AG09309 (cell line): ENCODE measurements at places on chromosomes 12 and 14.

GRCh38 chr14:44041700-44042099 is 465.4 kb downstream of the FSCB start:
- DNase-seq: no peak

GRCh38 chr12:76449016-76449415 is 100.8 kb upstream of the BBS10 start:
- DNase-seq: no peak

DNA sequence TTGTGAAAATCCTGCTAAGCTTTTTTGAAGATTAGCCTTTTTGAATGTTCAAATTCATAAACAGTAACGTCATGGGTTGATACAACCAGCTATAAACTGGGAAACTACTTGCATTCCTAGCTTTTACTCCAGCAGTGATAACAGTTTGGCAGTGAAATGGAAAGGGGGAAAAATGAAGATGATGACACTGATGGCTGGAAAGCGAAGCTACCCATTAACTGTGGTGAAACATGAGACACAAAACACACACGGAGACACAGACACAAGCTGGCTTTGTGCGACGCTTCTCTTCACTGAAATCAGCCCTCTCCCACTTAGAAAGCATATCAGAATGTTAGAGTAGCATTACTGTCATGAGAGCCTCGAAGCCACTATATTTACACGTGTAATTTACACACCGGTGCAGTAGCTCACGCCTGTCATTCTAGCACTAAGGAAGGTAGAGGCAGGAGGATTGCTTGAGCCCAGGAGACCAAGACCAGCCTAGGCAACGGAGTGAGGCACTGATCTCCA is 15.7 kb downstream of the VPS37B start:
- DNase-seq: no peak

GRCh38 chr12:89707703-89708564 is 704 bp downstream of the ATP2B1 start:
- DNase-seq: no peak

DNA sequence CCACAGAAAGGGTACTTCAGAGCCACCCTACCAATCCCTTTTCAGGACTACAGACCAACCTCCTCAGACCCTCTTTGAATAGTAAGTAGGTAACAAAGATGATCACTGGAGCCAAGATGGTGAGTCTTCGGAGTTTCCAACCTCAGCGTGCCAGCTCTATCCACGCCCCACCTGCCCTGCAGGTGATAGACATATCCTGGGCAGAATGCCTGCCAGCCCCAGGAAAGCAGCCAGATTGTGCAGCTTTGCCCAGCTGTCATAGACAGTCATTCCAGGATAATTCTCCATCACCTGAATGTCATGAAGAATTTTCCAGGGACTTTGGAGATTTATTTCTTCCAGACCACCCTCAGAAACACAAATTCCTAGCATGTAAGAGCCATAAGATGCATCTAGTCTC is 434.4 kb downstream of the RGS6 start:
- no peak for DNase-seq

DNA sequence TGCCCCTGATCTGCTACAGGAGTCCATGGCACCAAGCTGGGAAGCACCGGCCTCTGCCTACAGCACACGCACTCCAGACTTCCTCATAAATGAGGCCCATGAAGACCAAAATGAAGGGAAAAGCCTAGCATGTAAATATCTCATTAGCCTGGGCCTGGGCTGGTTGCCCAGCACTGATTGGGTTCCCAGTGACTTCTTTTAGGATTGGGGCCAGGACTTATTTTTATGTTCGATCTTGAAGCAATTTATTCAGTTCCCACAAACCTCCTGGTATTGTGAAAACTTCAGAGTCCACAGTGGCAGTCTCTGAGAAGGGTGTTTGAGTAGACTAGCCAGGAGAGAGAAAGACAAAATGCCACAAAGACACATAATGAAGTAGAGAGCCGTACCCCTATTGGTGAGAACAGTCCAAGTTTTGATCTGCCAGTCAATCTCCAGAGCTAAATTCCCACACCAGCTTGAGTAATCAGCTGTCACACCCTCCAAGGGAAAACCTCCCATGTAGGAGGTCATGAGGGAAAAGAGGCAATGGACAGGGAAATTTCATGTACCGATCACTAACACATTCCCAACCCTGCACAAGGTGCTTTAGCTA is 78.2 kb downstream of the PHLDA1 start:
- peak; percentile 66 for DNase-seq

DNA sequence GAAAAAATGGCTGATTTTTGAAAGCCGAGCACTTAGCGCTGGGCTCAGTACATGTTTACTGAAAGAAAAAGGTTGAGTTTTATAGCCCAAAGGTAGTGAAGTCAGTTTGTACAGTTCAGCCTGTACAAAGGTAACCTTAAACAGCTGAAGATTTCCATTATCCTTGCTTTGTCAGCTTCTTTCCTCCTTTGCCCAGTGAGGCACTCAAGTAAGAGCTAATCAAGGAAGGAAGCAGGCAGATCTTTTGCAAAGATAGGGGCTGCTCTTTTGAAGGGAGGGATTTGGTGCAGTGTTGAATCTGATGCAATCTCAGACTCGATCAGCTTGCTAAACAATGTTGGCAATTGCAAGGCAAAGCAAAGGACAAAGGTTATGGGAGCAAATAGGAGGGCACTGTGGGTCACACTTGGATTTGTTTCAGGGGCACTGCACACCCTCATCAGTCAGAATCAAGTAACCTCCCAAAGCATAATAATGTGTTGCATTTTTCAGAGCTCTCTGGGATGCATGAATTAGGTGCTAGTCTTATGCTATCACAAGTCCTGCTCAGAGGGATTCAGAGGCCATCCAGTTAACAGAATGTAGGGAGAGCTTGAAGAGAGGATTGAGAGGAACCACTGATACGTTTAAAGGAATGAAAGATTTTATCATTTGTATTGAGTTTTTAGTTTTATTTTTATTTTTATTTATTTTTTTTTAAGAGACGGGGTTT is 44.4 kb downstream of the ANO6 start:
- no peak for DNase-seq

GRCh38 chr14:51283402-51284085 is 43.5 kb downstream of the TMX1 start:
- DNase-seq: peak; percentile 84

- no peak for DNase-seq
These were observed at the start of gene MGST1 for GRCh38 chr12:16347391-16348298. Gene MGST1 (plus strand): TSS chr12:16347645. CDS start chr12:16354253, 6,608 bp downstream.

DNA sequence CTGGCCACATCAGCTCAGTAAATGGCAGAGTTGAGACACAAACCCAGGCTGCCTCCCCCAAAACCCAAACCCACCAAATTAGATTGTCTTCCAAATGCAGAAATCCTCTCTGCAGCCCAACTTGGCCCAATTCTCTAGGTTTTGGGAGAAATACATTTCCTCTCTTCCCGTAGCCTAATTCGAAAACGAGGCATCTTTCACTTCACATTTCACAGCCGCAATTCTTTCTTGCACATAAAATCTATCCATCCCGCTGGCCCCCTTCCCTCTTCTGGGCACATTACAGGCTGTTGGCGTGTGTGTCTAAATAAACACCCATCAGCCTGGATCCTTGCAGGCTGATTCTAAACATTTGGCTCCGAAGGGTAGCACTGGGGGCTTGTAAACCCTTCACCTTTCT is 83.8 kb upstream of the VRK1 start:
- no peak for DNase-seq

- DNase-seq: no peak
These were observed 131.2 kb upstream of the DYRK2 start for GRCh38 chr12:67517181-67517887.
